Caco-2 (cell line): ENCODE measurements at places on chromosomes 5 and 9.

- no peak for DNase-seq
Measured at GRCh38 chr9:116322521-116322920, 168.9 kb downstream of the PAPPA start.

DNA sequence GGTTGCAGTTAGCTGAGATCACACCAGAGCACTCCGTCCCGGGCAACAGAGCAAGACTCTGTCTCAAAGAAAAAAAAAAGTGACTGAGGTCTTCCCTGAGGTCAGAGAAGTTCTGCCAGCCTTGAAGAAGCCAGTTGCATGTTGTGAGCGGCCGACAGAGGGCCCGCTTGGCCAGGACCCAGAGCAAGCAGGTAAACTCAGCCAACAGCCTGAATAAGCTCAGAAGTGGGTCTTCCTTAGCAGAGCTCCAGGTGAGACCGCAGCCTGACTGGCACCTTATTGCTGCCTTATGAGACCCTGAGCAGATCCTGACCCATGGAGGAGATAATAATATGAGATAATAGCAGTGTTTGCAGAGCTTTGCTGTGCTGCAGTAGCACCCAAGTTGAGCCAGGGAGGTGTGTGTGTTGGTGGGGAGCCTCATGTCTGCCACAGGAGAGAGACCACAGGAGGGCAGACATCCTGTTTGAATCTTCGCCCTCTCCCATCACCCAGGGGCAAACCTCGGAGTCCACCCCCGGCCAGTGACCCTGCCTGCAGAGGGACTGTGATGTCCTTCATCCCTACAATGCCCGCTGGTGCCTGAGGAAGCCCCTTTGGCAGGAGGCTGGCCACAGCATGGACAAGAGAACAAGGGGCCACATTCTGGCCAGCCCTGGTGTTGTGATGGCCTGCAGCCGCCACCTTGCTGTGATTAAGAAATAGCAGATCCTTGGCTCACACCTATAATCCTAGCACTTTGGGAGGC is 10.8 kb upstream of the BARX1 start:
- DNase-seq = no peak

DNA sequence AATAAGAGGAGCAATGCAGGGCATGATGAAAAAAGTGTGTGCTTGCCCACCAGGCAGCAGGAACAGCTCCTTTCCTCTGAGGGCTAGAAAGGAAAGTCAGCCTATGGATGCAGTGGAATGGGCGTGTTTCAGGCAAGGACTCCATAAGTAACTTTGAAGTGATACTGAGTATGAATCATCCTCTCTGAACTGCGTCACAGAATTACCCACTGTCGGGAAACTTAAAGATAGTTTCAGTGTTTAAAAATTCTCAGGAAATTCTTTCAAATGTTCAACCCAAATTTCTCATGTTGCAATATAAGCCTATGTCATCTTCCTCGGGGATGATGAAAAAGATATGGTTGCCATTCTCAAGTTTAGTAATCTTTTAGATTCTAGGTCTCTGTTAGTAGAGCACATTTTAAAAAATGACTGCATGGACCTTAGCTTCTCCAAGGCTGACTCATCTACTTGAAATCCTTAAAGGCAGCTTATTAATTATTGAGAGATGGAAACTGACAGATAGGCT is 27.7 kb downstream of the PTCD2 start:
- no peak for DNase-seq

- DNase-seq = no peak
Measured at GRCh38 chr9:24095246-24095645, 269.2 kb upstream of the ELAVL2 start.

DNA sequence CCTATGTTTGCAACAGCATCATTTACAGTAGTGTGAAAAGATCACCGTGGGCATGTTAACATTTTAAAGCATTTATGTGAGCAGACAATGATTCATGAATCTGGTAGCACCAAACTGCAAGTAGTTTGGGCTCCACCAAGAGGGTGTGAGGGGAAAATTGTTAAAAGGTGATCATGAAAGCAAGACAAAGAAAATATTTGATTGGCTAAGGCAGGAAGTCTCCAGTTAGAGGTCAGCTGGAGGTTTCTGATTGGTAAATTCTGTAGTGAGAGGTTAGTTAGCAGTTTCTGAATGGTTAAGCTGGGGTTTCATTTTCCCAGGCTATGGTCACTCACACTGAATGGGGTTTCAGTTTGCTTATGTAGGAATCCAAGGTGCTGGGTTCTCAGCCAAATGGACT is 13.5 kb upstream of the DRD1 start:
- DNase-seq = no peak

GRCh38 chr9:88782931-88783710 is 208.1 kb upstream of the S1PR3 start:
- no peak for DNase-seq

DNA sequence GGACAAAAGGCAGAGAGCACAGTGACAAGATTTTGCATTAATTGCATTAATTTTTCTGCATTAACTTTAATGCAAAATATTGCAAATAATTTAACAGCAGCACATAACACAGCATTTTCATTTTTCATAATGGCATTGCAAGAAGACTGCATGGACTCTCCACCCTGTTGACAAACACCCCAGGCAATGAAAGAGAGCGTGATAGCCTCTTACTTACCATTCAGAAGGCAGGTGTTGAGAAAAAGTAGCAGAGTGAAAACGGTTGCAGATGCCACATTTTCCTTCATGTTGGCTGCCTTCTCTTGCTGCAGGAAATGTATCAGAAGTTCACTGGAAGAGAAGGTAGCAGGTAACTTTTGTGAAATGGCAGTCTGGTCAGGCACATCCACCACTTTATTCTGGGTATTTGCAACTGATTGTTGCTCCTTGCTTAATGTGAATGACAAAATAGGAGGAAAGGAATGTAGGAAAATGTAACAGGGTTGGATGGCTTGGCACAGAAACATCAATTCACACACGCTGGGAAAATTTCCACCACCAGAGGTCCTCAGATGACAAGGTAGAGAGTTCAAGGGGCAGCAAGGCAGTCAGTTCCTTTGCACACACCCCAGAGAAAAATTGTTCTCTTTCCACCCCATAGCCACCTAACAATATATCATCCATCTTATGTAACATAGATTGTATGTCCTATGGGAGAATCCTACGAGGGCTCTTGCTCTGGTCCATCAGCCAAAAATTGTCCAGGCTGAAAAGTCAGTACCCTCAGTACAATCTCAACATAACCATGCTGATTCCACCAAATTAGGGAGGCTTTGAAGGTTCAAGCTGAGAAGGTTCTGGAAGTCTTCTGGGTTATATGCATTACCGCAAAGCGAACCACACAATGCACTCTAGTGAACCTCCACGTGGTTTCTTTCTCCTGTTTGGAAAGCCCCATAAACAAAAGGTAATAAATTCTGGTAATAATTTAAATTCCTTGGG is 41.9 kb upstream of the AGXT2 start:
- peak; percentile 60 for DNase-seq

DNA sequence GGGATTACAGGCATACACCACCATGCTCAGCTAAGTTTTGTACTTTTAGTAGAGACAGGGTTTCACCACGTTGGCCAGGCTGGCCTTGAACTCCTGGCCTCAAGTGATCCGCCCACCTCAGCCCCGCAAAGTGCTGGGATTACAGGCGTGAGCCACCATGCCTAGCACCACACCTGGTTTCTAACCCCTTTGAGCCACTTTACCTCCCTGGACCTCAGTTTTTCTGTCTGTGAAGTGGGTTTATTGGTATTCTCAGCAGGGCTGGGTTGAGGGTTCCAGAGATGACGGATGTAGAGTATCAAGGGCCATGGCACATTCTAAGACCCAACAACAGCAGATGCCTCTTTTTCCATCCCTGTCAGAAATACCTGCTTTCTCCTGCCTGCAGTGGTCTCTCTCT is 38.6 kb downstream of the AMBP start:
- DNase-seq = no peak

DNA sequence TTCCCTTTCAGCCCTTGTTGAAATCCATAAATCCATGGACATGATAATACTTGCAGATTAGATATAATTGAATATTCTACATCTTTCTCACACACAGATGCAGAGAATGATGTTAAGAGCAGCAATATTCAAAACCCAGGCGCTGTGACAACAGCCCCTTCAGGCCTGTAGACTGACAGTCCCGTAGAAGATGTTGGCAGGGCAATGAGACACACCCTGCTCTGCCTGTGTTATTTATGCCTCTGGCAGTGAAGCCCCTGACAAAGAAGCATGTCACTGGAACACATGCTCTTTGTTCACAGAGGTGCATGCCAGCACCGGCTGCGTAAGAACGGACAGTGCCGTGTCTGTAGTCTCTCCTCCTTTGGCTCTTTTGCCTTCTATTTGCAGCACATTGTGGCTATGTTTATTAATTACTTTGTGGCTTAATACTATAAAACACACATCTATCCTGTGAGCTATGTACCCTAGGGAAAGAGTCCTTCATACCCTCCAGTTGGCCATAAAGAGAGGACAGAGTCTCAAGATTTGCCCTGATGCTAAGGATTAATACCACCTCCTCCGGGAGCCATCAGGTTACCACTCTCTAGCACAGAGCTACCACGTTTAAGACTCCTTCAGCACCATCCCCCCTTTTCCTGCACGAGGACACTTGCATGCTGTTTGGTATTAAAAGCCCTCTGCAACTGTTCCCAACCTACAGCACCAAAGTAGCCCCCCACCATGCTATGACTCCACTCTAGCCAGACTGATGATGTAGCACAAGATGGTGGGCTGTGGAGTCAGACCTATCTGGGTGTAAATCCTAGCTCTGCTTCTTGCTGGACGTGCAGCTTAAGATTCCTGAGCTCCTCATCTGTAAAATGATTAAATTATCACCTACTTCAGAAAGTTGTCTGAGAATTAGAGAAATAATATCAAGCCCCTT is 2.0 kb upstream of the ANP32B start:
- DNase-seq = no peak

GRCh38 chr5:83492331-83492730 is 20.8 kb downstream of the VCAN start:
- no peak for DNase-seq

DNA sequence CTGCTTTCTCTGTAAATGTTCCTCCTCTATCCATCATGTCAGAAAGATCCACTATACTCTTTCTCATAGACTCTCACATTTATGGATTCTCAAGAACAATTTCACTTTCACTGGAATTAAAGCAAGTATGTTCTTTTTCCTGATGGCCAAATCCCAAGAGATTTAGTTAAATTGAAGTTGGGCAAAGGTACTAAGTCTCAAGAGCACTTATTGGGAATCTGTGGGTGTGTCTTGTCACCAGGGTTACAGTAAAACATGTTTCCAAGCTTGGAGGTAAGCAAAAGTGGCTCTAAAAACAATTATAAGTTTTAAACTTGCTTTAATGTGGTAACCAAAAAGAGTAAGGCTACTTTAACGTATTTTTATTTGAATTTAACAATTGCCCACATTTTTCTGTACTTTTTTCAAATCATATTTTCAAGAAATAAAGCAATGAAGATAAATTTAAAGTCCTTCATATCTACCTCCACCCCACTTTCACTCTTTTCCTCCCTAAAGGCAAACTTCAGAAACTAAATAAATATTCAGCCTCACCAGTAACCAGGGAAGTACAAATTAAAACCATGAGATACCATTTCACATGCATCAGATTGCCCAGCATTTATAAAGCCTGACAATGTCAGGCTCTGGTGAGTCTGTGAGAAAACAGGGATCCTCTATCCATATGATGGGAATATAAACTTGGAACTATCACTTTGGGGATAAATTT is 387.4 kb downstream of the CETN3 start:
- no peak for DNase-seq
